Activated CD8-positive, alpha-beta memory T cell treated with anti-CD3 and anti-CD28 coated beads for 48 hours (primary cell): ENCODE measurements at places on chromosomes 4 and X.

GRCh38 chrX:7574325-7574724, 268.6 kb upstream of the VCX start:
- no peak for DNase-seq

- DNase-seq: no peak
Measured at GRCh38 chrX:135340831-135341230, 31.6 kb downstream of the ETDC start.

- no peak for DNase-seq
Measured at GRCh38 chr4:100061835-100062234, 111.8 kb upstream of the H2AZ1 start.

GRCh38 chr4:38365748-38366310, 298.2 kb upstream of the KLF3 start:
- DNase-seq: no peak

GRCh38 chr4:123168812-123169211, 227.8 kb upstream of the SPRY1 start:
- DNase-seq: no peak

DNA sequence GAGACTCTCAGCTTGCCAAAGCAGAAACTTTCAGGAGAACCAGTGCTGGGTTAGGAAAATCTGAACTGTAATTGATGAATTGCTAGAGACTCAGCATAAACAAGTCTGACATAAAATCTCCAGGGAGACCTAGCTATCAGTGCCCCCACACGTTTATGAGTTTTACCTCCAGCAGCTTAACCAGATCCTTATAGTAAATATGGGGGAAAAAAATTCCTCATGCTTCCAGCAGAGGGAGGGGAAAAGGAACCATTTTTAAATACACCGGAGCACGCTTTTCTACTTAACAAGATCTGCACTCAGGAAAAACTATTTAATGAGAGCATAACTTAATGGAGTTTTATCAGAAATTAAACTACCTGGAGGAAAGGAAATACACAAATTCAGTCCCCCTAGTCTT, 1040.7 kb upstream of the INTU start:
- DNase-seq: no peak

DNA sequence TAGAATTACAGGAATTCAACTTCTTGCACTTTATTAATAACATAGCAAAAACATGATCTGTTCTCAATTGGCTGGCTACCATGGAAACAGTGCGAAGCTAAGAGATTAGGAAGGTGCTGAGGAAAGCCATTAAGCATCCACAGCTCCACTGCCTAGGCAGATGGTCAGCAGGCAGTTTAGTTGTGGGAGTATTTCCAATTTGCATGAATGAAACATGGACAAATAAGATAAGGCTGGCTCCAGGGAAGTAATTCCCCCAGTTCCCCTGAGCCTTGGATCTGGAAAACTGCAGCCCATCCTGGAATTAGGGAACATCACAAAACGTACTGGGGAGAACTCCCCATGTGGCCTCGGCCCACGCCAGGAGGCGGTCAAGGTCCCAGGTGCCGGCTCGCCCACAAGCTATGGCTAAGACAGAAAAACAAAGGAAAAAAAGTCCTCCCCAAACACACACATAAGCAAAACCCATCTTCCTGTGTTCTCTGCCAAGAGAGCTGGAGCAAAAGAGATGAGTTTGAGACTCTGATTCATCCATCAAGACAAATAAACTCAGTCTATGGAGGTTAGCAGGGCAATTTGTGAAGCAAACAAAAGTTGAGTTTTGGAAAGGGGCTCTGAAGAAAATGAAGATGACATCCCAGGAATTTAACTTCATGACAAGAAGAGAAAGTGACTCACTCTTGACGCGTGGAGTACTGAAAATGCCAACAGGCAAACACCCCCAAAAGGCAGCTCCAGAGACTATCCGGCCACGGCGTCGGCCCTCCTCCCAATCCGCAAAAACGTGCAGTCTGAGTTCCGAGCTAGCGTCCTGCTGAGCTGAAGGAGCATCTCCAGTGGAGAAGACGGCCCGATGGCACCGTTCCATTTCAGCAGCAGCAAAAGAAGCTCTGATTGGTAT, 45.1 kb downstream of the IGFBP7 start:
- no peak for DNase-seq

DNA sequence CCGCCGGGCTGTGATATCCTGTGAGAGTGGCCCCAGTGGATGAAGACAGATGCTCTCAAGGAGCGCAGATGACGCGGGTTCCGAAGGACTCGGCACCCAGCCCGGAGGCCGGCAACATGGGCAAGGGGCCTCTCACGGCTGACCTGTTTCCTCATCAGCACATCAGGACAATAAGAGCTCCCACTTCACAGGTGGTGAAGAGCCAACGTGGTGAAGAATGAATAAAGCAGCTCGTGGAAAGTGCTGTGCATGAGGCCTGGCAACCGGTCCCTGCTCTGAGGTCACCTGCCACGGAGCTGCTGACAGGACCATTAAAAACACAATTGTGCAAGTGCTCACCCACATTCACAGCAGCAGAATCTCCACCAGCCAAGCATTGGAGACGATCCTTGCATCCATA, 22.9 kb downstream of the ABLIM2 start:
- no peak for DNase-seq

- DNase-seq: no peak
Measured at GRCh38 chrX:18887825-18888212, 96.1 kb downstream of the PHKA2 start.

DNA sequence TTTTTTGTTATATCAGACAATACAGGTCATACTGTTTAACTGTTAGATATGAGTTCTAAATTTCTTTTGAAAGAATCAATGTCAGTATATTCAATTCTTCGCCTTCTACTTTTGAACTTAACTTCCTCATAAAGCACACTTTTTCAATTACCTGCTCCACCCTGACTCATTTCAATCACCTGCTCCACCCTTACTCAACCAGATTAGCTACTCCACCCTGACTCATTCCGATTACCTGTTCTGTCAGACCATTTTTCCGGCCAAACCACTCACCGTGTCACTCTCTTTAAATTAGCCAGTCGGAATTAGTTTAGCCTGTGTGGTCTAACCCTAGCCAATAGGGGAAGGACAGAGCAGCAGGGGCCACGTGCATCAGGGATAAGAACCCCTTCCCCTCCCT, 751.8 kb upstream of the POU3F4 start:
- DNase-seq: no peak

DNA sequence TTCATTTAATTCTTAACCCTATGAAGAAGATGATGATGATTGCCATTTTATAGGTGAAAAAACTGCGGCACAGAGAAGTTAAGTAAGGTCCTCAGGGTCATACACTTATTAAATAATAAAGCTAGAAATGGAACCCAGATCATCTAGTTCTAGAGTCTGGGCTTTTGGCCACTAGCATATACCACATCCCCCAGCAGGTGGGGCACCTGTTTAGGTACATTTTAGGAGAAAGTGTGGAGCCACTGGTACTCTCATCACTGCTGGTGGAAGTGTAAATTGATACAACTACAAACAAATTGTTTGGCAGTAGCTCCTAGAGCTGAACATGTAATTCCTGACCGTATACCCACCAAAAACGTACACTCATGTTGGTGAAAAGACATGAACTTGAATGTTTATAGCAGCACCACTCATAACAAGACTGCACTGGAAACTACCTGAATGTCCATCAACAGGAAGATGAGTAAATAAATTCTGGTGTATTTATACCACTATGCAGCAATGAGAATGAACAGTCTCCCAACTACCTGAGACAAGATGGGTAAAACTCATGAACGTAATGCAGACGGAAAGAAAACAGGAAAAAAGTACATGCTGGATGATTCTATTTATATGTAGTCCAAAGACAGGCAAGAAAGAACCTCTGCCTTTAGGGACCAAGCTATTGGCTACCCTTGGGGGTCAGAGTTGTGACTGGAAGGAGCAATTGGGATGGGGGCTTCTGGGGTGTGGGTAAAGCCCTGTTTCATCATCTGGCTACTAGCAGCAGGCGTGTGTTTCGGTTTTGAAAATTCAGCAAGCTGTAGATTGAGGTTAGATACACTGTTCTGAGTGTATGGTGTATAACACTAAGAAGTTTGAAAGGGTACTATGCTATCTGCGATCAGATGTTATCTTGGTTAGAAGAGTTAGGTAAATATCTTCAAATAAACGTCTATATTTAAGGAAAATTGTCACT, 72.3 kb upstream of the ADGRG2 start:
- no peak for DNase-seq

GRCh38 chr4:138034871-138035270, 207.3 kb downstream of the SLC7A11 start:
- no peak for DNase-seq

- DNase-seq: no peak
Measured at GRCh38 chrX:154040307-154040756, 20.6 kb upstream of the IRAK1 start.

DNA sequence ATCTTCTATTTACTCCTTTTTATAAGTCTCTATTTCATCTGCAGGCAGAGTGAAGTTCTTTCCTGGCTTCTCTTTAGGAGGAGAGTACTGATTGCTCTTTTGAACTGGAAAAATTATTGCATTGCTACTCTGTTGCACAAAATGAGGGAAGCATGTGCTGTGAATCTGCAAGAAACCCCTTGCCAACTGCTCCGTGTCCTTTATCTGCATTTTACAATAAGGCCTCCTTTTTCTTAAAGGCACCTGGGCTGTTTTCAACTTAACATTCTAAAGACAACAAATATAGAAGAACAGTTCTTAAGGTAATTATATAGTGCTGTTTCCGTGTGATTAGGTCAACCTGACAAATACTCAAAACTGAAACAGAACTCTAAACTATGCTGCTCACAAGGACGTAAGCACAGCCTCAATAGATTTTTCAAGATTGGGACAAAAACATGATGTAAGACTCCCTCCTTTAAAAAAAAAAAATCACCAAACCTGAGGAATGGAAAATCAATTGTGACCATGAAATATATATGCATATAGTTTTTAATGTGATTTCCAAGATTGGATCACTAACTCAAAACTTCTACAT, 716.6 kb upstream of the INTU start:
- DNase-seq: no peak

DNA sequence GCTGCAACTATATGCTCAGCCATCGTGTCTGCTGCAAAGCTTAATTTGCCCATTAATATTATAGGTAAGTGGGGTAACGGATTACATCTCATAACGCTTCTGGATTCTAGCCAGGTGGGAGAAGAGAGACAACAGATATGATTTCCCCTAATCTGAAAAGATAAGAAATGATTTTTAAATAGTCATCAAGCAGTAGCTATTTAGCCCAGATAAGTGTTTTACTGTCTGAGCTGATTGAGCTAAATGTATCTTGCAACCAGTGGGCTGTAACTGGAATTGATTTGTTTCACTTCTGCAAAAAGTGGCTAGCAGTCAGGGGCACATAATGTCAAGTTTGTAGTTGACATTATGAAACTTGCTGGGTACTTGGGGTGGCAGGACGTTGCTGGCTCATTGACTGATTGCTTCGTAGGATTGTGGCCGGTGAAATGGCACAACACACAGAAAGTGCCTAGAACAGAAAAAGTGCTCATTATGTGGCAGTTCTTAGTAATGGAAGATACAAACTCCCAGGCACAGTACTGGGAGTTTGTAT, 18.5 kb downstream of the LAP3 start:
- no peak for DNase-seq

- DNase-seq: no peak
Measured at GRCh38 chrX:119512146-119512800, 44.0 kb downstream of the SLC25A5 start.

DNA sequence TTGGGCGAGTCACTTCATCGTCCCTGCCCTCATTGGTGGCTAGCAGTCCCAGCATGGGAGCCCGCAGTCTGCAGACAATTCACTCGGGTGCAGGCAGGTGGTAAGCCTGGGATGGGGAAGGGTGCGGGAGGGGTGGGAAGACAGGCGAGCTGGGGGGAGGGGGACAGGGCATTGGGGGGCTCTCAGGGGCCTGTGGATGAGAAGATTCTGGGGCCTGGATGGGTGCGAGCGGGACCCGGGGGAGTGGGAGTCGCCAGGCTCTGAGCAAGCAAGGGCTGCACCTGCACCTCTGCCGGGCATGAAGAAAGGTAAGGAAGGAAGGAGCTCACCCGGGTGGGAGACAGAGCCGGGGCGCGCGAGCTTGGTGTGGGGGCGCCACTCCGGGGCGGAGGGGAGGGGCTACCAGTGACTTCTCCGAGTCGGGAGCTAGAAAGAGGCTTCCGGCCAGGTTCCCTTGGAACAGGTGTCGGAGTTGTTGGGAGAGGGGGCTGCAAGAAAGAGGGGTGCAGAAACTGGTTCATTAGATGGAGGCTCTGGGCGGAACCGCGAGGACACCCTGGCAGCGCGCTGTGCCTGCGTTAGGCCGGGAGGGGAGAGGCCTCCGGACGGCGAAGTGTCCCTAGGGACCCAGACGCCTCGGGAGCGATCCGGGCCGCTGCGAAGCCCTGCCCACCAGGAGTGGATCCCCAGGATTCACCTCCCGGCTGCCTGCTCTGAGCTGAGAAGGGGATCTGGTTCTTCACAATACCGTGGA, 103.4 kb upstream of the PDLIM3 start:
- DNase-seq: no peak

DNA sequence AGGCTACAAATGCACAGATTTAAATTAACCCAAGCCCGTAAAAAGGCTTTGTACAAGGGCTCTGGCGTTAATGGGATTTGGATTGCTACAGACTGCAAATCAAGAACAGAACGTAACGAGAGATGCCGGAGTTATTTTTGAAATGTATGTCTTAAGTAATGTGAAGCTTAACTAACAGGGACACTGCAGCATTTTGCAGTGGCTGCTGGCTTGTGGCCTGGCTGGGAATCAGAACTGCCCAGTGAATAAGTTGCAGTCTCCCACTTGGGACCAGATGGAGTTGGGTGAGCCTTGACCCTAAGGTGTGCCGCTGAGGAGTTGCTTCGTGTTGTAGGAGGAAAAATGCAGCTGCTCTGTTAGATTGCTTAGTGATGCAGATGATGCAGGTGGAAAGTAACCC, 318.4 kb downstream of the DHX15 start:
- no peak for DNase-seq

DNA sequence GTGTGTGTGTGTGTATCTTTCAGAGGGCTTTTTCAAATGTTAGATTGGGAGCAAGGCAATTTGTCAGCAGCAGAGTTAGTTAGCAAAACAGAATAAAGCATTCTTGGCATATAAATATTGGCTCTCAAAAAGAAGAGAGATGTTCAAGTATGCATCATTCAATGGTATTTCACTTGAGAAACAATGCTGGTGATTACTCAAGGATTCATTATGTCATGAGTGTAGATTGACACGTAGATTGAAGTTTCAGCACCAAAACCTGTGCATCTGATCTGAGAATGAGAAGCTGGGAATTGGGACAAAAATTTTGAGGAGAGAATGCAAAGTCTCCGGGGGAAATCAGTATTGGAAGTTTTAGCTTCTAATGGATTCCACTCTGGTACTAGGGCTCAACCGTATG, 241.4 kb downstream of the FRMPD4 start:
- no peak for DNase-seq

DNA sequence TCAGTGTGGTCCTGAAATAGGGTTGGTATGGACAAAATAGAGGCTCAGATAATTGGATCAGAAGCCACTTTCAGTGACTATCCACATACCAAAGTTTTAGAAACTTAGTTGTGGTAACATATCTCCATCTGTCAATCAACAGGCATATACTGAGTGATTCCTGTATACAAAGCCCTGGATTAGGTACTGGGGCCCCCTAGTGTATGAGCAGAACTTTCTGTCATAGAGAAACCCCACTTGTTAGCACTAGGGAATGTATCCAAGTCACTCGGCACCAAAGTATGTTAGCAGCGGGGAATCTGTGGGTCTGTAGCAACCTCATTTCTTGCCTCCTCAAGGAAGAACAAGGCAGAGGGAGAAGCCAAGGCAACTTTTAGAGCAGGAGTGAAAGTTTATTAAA, 50.7 kb downstream of the MAP7D3 start:
- DNase-seq: no peak
